ENCODE measurements at places on chromosomes 5 and 9. TPM values are rescaled to one million over a fixed set of nuclear protein-coding genes. Genes with fewer than 3 reads are reported as not detected.

The NUTM2G gene
- total RNA-seq = not detected

- no peak for DNase-seq
These were observed 27.9 kb upstream of the GOLM1 start for GRCh38 chr9:86126998-86127972.

The FBP2 gene
- not detected for total RNA-seq

The CAMK2A gene
- total RNA-seq = under 0.01 TPM

GRCh38 chr9:70093944-70094343 lies 50.3 kb downstream of the MAMDC2 start:
- peak; percentile 96 for DNase-seq

The IFNB1 gene
- total RNA-seq = under 0.01 TPM

GRCh38 chr9:124291801-124292396 lies 34.1 kb downstream of the NEK6 start:
- DNase-seq = peak; percentile 69

The ST6GALNAC6 gene
- 47.9 TPM for total RNA-seq

- DNase-seq = no peak
These were observed 150.0 kb upstream of the VCAN start for GRCh38 chr5:83321483-83322055.

DNA sequence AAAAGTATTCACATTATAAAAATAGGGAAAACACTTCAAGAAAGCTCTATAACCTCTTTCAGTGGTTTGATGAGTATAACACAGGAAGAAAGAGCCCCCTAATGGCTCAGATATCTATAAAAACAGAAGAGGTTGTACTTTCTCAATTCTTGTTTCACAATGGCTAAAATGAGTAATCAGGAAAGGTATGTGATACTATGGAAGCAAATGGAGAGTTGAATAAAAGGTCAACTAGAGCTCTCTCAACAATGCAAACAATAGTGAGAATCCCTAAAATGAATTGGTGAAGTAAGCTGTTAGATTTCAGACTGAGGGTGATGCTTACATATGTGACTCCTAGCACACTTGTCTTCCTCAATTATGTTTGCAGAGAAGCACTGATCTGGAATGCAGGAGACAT lies 584.6 kb upstream of the CDH18 start:
- DNase-seq = no peak

GRCh38 chr5:78837836-78838235 lies 147.3 kb downstream of the ARSB start:
- DNase-seq = no peak

The ZDHHC11 gene
- total RNA-seq = 5.9 TPM

The GPX8 gene
- under 0.01 TPM for total RNA-seq
